Activated naive CD4-positive, alpha-beta T cell treated with Interleukin-2 at 50 U/mL for 16 hours (primary cell): ENCODE measurements at places on chromosomes 4 and X.

DNA sequence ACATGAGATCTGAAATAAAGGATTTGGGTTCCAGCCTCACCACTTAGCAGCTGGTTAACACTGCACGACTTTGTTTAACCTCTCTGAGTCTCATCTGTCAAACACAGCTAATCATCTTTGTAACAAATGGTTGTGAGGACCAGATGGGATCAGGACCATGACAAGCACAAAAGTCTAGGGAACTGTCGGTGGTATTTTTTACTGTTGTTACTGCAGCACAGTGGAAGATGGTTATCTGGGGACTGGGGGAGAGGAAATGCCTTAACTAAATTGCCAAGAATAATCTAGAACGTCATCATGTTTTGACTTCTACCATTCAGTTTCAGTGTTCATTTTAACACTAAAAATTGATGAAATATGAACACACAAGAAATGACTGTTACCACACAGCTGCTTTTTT is 99.5 kb downstream of the ADGRA3 start:
- no peak for DNase-seq

DNA sequence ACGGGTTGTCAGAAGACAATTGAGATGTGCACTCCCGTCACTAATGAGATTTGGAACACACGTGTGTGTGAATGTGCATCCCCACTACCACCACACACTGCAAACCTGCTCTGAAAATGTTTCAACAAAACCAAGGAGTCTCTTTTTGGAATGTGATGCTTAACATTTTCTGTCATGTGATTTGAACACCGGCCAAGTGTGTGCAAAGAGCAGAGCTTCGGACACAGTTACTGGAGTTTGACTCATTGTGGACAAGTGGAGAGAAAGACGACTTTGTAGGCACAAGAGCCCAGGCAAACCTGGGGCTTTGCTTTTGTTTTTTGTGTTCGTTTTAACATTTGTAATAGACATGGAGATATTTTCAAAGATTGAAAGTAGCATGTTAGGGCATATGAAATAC is 49.2 kb downstream of the CCKAR start:
- no peak for DNase-seq

GRCh38 chr4:77500801-77501200 is 104.8 kb upstream of the CXCL13 start:
- no peak for DNase-seq

DNA sequence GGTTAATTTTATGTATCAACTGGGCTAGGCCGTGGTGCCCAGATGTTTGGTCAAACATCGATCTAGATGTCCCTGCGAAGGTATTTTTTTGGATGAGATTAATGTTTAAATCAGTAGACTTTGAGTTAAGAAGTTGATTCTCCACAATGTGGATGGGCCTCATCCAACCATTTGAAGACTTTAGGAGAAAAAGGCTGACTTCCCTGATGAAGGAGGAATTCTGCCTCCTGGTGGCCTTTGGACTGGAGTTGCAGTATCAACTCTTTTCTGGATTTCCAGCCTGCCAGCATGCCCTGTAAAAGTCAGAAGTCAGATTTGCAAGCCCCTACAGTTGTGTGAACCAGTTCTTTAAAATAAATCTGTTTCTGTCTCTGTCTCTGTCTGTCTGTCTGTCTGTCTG is 91.4 kb downstream of the STK32B start:
- no peak for DNase-seq

GRCh38 chr4:139567159-139567870 is 11.3 kb upstream of the SETD7 start:
- DNase-seq, result no peak

DNA sequence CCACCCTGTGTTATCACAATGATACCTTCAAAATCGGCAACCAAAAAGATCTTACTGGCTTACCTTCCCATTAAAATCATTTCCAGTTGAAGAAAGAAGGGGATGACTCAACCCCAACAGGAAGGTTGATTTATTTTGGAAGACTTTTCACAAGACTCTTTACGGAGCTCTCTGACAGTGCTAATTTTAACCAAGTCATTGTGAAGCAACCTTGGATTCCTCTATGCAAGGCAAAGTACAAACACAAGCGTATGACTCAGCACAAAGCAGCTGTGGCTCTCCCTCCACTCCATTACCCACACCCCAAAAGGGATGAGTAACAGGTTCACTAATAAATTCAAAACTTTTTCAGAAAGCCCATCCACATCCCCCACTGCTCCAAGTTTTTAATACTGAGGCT is 213.8 kb upstream of the FGF13 start:
- no peak for DNase-seq

GRCh38 chr4:159042097-159042605 is 60.7 kb upstream of the RAPGEF2 start:
- no peak for DNase-seq
